PC-3 (cell line): ENCODE measurements at places on chromosomes 7 and 10.

DNA sequence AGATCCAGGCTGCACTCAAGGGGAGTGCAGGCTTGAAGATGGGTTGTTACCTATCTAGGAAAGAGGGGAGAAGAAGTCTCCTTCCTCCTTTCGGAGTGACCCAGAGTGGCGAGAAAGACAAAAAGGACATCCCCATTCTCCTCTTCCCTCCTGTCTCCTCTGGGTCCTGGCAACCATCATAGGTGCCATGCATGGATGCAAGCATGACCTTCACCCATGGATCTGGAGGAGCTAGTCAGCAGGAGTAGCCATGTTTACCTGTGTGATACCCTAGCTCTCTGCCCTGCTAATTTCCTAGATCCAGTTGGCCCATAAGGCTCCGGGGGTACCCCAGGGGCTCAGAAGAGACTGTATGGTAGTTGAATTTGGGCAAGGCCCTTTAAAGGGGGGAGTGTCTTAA lies 17.2 kb upstream of the CROT start:
- DNase-seq = no peak

- DNase-seq = peak; percentile 64
Observed at GRCh38 chr7:117951691-117952280, 78.5 kb upstream of the CTTNBP2 start.

DNA sequence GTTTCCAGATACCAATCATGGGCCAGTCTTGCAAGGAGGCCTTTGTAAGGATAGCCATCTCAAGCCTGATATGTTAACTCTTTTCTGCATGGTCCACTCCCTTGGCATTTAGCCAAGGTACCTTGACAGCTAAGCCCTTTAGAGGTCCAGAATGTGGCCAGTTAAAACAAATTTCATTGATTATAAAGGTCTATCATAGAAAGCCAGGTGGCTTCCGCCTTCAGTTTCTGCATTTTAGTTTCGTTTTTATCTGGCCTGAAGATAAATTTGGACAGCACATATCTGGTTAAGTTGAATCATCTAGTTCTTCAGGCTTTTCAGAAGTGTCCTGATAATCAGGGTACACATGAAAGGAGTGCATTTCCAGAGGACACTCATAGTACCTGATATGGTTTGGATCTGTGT lies 30.7 kb downstream of the ANKIB1 start:
- DNase-seq = no peak

DNA sequence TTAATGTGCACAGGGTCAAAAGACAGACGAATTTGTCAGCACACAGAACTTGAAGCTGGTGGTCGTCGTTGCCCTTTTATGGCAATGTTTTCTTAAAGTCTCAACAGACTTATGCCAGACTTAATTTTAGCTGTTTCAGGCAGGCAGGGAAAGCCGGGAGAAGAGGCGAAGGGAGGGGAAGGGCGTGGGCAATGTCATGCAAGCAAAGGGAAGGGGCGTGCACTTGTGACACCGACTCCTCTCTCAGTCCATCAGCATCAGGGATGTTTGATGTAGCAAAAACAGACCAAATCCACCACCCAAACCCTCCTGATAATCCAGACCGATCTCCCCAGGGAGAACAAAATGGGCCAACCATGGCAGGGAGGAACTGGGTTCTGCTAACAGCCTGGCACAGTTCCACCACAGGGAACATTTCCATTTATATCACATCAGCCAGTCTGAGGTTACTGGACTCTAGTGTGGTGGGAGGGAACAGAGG lies 118.1 kb upstream of the RHEB start:
- no peak for DNase-seq

- peak; percentile 52 for DNase-seq
Observed at GRCh38 chr7:24478137-24478655, 95.1 kb upstream of the PALS2 start.

GRCh38 chr7:69778138-69778537 lies 179.9 kb downstream of the AUTS2 start:
- no peak for DNase-seq

GRCh38 chr10:64635906-64636305 lies 1114.7 kb downstream of the REEP3 start:
- DNase-seq = no peak

- no peak for DNase-seq
Observed at GRCh38 chr7:100352984-100353684, 4.8 kb upstream of the PILRB start.

DNA sequence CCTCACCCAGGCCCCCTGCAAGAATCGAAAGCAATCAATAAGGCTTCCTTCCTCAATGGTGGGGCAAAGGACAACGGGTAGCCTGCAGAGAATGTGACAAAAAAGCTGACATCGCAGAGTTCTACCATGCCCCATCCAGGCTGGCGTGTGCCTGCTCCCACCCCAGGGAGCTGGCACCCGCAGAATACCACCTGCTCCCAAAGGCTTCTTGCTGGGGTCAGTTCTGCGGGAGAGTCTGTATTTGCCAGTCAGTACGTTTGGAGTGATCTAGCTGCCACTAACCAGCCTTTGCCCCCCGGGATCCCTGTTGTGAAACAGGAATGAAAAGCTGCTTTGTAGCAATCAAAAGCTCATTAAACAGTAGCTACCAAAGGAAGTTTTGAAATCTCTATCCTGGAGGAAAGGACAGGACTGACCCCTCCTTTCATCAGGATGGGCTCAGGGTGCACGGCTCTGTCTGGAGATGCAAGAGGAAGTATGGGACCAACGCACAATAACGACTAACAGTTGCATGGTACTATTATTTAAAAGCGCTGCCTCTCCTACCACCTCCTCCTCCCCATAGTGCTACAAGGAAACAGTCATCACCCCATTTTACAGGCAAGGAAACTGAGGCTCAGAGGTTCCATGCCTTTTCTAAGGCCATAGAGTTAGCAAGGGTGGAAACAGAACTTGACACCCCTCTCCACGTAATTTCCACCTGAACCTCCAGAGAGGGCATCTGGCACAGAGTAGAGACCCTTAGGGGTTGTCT lies 67.0 kb downstream of the FGFR2 start:
- DNase-seq = no peak

DNA sequence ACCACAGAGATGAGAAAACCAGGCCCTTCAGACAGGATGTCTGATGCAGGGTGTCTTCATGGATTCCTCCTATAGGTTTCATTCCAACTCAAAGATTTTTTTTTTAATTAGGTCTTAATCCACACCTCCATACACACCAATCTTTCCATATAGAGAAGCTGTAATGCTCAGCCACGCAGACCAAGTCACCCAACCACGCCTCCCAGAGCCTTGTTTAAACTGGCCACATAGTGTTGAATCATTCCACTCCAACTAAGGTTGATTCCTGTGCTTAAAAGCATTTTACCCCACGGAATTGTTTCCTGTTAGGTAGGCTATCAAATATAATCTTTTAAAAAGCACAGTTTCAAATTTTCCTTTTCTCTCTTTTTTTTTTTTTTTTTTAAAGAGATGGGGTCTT lies 153.6 kb downstream of the TYW1B start:
- DNase-seq = peak; percentile 48

DNA sequence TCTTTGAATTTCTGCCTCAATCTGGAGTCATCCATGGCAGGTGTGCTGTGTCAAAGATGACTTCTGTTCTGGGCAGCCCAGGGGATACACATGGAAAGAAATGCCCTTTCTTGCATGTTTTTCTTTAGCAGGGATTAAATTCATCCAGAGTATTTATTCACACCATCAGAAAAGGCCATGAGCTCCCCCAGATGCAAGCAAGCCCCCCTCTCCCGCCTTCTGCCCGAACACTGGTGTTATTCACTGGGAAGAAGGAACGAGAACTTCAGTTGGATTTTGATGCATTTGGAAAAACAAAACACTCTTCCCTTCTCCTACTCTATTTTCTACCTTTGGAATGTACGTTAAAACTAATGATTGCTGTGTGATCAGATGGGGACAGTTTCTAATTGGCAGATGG lies 1.4 kb downstream of the PLPP4 start:
- no peak for DNase-seq
